ENCODE measurements at places on chromosomes 7 and 10.

GRCh38 chr7:69577221-69577620 lies 21.1 kb upstream of the AUTS2 start:
- H3K27me3 ChIP-seq, result no peaks in the 10 kb centered on the region
- no peak for DNase-seq
- H3K4me1 ChIP-seq, result no peaks in the 10 kb centered on the region
- no peaks in the 10 kb centered on the region for H3K36me3 ChIP-seq
- H3K27ac ChIP-seq, result no peak overlapping the region

DNA sequence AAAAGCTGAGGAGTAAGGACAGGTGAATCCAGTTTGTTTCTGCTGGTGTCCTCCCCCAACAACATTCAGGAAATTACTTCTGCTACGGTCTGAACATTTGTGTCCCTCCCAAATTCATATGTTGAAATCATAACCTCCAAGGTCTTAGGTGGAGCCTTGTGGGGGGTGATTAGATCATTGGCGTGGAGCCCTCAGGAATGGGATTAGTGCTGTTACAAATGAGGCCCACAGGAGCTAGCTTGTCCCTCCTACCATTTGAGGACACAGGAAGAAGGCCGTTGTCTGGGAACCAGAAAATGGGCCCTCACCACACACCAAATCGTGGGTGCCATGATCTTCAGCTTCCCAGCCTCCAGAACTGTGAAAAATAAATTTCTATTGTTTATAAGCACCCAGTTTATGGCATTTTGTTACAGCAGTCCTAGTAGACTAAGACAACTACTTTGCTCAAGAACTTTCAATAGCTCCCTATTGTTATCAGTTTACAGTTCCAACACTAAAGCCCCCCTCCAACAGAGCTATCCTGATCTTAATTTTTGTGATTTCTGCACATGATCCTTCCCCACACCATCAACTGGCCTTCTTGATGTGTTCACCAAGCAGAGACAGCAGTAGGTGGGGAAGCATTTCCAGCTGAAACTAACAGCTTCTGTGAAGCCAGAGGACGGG lies 2.1 kb upstream of the LRMDA start:
- no peaks in the 10 kb centered on the region for H3K36me3 ChIP-seq
- no peaks in the 10 kb centered on the region for H3K27me3 ChIP-seq
- H3K4me3 ChIP-seq, result no peak overlapping the region
- H3K4me1 ChIP-seq, result peaks cover 16% of the 10 kb centered on the region
- no peak for DNase-seq

DNA sequence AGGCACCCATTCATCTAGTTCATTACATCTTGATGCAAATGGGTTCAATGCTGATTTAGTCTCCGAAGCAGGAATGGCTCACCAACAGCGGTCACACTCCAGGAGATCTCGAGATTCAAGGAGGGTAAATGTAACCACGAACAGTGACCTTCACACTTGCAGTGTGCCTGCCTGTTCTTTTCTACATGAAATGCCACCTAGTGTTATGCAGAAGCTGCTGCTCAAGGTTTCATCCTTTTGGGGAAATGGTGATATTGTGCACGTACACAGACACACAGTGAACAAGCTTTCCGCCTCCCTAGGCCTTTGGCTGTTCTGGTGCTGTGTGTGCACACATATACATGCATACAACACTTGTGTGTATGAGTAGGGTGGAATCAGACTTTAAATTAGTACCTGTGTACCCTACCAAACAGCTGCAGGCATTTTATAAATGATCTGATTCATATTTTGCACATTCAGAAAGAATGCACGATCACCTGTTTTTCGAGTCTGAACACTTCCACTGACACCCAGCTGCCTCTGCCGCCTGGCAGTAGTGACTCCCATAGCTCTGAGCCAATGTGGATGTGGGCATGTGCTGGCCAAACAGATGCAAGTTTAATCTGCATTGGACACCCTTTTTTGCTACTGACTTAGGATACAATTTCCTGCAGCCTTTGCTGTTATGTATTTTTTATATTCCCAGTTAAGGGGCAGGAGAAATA lies 100.5 kb downstream of the TACC2 start:
- no peaks in the 10 kb centered on the region for H3K27me3 ChIP-seq
- peak; percentile 16 for DNase-seq
- H3K36me3 ChIP-seq, result no peaks in the 10 kb centered on the region
- no peak overlapping the region for H3K27ac ChIP-seq
- H3K4me1 ChIP-seq, result no peaks in the 10 kb centered on the region

DNA sequence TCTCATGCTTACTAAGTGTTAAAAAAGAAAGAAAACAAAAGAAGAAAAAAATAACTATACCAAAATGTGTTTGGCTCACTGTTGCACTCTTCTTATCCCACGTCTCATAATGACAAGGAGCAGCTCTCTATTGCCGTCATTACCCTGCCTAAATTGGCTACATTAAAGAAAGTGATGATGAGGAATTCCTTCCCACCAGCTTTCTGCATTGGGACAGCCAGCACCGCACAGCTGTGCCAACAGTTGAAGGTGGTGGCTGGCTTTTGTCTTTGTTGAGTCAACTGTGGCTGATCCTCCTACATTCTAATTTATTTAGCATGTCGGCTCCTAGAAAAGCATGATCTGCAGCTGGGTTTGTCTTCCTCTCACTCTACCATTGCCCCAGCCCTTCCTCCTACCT lies 751.8 kb downstream of the KCNMA1 start:
- H3K4me3 ChIP-seq, result no peak overlapping the region
- H3K27ac ChIP-seq, result no peak overlapping the region
- no peaks in the 10 kb centered on the region for H3K36me3 ChIP-seq
- no peak for DNase-seq

DNA sequence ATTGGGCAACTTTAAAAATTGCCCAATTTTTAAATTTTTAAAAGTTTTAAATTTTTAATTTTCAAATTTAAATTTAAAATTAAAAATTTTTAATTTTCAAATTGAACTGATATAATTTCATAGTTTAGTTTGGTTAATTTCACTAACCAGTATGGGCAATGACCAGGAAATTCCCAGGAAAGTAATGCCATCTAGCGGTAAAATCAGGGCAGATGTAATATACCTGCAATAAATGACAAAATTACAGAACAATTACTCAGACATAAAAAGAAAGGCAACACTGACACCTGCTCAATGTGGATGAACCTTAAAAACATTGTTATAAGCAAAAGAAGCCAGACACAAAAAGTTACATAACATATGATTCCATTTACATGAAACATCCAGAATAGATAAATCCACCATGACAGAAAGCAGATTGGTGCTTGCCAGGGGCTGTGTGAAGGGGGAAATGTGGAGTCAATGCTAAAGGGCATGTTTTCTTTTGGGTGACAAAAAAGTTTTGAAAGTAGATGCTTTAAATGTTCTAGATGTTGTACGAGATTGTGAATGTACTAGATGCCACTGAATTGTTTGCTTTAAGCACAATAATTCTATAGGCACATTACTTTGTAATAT lies 28.6 kb upstream of the SLC16A12 start:
- no peak overlapping the region for H3K27ac ChIP-seq
- no peak for DNase-seq
- no peak overlapping the region for H3K4me3 ChIP-seq
